ENCODE measurements at places on chromosomes 7 and 10.
A peak's percentile ranks its signal among the peaks of the same experiment; 100 is the strongest.

DNA sequence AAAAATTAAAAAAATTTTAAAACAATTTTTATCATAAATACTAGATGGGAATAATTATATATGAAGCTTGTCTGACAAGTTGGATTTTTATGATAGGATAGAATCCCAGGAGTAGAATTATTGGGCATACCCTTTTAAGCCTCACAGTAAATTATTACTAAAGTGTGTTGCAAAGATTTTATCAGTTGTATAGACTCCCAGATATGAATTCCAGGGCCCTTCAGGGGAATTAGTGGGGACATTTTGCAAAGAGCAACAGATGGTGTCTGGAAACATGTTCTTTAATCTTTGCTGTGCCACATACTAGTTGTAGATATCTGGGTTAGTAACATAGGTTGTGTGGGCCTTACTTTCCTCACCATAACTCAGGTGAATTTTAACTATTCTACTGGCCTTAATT is 28.7 kb downstream of the ZEB1 start:
- DNase-seq: no peak

GRCh38 chr10:79001082-79001885 is 67.5 kb upstream of the ZMIZ1 start:
- DNase-seq: no peak

DNA sequence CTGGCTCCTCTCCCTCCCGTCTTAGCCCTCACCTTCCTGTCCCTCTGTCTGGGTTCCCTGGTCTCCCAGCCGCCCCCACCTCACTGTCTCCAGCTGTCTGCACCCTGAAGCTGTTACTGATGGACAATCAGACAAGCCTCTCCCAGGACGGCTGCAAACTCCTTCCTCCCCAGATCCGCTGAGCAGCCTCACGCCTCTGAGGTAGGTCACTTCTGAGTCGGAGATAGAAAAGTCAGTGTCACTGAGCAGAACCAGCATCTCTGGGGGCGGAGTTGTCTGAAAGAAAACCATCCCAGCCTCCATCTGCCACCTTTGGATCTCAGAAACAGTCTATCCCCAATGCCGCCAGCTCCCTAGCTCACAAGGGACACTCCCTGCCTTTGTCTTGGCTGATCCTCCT is 27.4 kb downstream of the FAM241B start:
- DNase-seq: no peak

DNA sequence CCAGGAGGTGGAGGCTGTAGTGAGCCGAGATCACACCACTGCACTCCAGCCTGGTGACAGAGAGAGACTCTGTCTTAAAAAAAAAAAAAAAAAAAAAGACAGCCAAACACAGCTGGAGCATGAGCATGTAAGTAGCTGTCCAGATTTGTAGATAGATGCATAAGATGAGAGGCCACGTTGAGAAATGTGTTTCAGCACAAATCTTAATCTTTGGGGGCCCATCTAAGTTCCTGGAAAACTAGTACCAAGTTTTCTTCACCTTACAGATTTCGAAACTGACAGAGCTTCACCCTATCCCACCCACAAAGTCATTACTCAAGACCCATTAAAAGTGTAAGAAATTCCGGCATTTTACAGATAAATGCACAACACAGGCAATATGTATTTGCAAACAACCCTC is 208.2 kb downstream of the PARD3 start:
- DNase-seq: no peak

GRCh38 chr10:35353395-35353794 is 17.1 kb downstream of the CCNY start:
- no peak for DNase-seq

GRCh38 chr7:41130086-41130485 is 572.8 kb downstream of the INHBA start:
- no peak for DNase-seq

- no peak for DNase-seq
These were observed 10.3 kb upstream of the RRP12 start for GRCh38 chr10:97411406-97411805.

GRCh38 chr10:88788924-88789323 is 13.6 kb upstream of the LIPM start:
- no peak for DNase-seq

DNA sequence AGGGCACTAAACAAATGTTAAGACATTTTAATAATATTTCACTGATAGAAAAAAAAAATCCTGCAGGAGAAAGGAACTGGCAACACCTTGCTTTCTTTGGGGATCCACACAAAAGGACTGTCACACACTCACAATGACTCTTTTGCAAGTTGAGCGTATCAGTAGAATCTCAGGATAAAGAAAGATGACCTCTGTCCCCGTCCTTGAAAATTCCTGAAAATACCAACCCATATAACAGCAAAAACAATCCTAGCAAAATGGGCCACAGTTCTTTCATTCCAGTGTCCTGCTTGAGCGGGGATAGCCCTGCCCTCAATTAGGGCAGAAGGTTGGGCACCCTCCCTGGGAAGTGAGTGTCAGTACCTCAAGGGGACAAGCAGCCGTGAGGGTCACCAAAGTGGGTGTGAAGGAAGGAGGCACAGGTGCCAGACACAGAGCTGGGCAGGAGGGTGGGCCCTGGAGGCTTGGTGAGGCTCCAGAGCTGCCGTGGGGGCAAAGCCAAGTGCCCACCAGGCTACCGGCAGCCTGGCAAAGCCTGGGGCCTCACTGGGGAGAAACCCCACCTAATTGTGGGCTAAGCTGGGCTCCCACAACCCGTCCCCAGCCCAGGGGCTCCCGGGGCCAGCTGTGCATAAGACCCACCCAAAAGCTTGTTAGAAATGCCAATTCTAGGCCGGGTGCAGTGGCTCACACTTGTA is 2.8 kb downstream of the WDR86 start:
- DNase-seq: no peak

- no peak for DNase-seq
These were observed 80.4 kb downstream of the AUTS2 start for GRCh38 chr7:69678494-69679187.

GRCh38 chr10:116274064-116274904 is 1.3 kb upstream of the GFRA1 start:
- no peak for DNase-seq

- peak; percentile 29 for DNase-seq
These were observed 666 bp upstream of the MAP3K8 start for GRCh38 chr10:30433306-30433729.

- no peak for DNase-seq
These were observed 3.3 kb downstream of the HILPDA start for GRCh38 chr7:128458956-128459355.
